CD4-positive, alpha-beta T cell treated with Interleukin-1 beta for 1 hour (primary cell): ENCODE measurements at places on chromosomes 3 and 15.

DNA sequence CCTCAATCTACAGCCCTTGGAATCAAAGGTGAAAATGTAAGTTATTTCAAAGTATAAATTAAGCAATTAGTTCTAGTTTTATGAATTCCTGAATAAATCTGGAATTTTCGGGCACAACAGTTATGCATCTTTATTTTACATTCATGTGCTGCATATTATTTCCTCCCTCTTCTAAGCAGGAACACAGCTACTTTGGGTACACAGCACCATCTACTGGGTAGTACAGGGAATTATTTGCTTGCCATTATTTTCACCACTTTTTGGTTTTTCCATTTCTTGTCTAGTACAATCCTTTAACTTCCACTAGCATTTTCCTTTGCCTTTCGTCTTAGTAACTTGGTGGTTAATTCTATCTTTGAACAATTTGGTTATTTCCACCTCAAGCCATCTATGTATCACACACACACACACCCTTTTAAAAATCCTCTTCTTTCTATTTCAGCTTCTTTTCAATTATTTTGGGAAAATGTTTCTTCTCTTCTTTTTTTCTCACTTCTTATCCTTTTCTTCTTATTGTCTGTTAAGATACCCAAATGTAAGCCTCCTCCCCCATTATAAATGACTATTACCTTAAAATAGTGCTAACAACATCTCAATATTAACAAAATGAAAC lies 451.0 kb downstream of the MFSD1 start:
- DNase-seq: no peak

DNA sequence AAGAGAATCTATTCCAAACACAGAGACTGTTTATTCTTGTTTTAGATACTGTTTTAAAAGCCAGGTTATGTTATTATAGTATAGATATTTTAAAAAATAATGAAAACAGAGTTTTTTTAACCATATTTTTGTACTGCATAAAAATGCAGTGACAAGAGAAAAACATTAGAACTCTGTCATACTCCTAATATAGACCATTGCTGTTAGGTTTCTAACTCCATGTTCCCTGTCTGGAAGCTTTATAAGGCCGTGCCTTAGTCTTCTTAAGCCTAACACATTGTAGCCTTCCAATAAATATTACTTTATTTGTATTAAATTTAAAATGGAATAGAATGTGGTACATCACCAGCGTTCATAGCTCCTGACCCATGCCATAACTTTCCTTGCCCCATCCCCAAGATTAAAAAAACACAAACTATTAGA lies 53.2 kb downstream of the MBNL1 start:
- no peak for DNase-seq

GRCh38 chr3:115709931-115710330 lies 86.6 kb downstream of the GAP43 start:
- no peak for DNase-seq

DNA sequence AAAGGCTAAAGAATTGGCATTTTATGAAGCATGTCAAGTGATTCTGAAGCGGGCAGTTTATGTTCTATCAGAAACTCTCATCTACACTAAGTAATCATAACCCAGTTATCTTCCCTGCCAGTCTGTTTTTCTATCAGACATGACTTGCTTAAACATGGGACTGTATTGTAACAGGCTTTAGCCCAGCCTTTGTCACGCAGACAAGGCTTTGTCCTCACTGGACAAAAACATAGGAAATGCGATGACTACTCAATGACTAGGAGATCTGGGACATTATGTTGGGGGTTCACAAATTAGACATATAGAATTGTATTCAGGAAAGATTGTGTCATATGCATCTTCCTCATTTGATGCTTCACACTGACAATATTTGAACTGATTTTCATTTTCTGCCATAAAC lies 115.5 kb downstream of the GADL1 start:
- DNase-seq: no peak

DNA sequence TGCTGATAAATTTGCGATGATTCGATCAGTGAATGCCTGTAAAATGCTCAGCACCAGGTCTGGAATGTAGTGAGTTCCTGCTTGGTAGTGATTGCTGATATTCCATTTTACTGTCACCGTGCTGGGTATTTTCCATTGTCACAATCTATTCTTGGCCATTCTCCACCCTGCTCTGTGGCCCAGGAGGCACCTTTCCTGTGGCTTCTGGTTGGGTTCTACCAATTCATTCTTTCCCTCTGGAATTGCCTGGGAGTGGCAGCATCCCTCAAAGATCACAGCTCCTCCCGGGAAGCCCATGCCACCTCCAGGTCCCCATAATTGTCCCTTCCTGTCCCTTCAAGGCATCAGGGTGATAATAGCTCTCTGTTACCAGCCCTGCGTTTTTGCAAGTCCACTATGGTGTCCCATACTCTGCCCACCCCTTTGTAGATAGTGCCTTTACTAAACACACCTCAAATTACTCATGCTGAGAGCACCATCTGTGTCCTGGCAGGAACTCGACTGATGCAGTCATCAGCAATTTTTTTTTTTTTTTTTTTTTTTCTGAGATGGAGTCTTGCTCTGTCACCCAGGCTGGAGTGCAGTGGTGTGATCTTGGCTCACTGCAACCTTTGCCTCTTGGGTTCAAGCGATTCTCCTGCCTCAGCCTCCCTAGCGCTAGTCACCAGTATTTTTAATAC lies 177.8 kb upstream of the PROK2 start:
- DNase-seq: no peak

- DNase-seq: no peak
Observed at GRCh38 chr15:99707473-99708270, 25.6 kb downstream of the LYSMD4 start.

DNA sequence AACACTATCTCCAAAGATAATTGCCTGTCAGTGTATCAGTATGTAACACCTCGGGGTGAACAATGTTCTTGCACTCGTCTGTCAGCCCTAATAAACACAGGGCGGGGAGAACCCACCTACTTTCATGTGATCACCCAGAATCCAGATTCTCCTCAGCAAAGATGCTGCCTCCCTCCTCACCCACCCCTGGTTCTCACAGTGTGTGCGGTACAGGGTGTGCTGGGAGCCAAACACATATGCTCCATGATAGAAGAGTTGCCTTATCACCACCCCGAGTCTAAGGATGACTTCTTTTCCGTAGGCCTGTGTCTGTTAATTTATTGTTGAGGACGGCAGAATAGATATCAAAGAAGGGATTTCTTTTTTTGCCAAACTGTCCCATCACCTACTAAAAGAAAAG lies 206.1 kb downstream of the TLE3 start:
- DNase-seq: no peak

- no peak for DNase-seq
Observed at GRCh38 chr3:58559586-58559985, 17.6 kb downstream of the FAM107A start.

DNA sequence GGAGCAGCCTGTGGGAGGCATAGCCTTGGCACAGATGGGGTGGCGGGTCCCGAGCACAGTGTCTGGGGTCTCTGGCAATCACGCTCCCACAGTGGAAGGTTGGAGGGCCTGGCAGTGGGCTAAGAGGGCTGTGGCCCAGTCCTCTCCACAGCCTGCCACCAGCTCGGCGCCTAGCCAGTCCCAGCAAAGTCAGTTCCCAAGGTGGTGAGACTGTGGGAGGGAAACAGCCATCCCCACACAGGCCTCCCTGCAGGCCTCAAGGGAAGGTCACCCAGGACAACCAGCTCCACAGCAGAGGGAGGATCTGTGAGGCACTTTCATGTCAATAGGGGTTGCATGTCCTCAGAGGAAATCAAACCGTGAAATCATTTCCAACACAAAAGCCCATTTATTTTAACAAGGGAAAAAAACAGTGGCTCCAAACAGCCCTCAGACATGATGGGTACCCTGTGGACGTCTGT lies 27.6 kb upstream of the LIMD1 start:
- DNase-seq: no peak

DNA sequence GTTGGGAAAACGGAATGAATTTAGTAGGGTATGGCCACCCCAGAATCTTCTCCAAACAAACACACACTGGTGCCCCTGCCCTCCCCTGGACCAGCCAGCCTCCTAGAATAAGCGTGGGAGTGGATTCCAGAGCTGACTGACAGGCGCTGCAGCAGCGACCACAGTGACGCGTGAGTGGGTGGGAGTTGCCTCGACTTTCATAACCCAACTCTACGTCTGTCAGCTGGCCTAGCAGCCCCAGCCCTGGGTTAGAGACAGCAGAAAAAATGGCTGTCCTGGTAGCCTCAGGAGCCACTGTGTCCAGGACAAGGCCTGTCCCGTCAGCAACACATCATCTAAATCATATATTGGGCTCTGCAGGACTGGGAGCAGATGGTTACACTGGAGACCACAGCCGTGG lies 10.0 kb downstream of the PLA2G4B start:
- DNase-seq: no peak

- DNase-seq: no peak
Observed at GRCh38 chr3:126768903-126769302, 64.9 kb downstream of the CHCHD6 start.

- no peak for DNase-seq
Observed at GRCh38 chr15:58019503-58020376, 45.8 kb downstream of the ALDH1A2 start.

GRCh38 chr3:89859757-89860156 lies 752.3 kb downstream of the EPHA3 start:
- DNase-seq: no peak

GRCh38 chr3:72347819-72348319 lies 500.4 kb downstream of the SHQ1 start:
- DNase-seq: peak; percentile 16

- no peak for DNase-seq
Observed at GRCh38 chr3:193746832-193747231, 153.8 kb downstream of the OPA1 start.

DNA sequence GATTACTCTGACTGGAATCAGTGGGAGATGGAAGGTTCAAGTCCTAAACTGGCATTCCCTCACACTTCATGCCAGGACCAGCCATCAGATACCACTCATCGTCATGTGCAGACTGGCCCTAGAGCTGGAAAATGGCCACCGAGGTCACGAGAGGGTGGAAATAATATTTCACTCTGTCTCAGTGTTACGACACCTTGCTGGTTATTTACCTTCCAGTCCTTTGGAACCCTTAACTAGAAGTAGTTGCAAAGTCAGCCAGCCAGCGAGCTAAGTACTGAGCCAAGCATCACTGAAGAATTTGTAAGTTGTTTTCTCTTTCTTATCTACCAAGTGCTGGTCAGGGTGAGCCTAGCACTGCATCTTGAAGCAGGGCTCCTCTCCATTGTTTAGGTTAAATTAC lies 309.9 kb upstream of the RASGRP1 start:
- DNase-seq: no peak

- no peak for DNase-seq
Observed at GRCh38 chr3:45479621-45480035, 91.3 kb downstream of the LARS2 start.

- DNase-seq: no peak
Observed at GRCh38 chr15:80267658-80268057, 15.6 kb upstream of the CTXND1 start.

DNA sequence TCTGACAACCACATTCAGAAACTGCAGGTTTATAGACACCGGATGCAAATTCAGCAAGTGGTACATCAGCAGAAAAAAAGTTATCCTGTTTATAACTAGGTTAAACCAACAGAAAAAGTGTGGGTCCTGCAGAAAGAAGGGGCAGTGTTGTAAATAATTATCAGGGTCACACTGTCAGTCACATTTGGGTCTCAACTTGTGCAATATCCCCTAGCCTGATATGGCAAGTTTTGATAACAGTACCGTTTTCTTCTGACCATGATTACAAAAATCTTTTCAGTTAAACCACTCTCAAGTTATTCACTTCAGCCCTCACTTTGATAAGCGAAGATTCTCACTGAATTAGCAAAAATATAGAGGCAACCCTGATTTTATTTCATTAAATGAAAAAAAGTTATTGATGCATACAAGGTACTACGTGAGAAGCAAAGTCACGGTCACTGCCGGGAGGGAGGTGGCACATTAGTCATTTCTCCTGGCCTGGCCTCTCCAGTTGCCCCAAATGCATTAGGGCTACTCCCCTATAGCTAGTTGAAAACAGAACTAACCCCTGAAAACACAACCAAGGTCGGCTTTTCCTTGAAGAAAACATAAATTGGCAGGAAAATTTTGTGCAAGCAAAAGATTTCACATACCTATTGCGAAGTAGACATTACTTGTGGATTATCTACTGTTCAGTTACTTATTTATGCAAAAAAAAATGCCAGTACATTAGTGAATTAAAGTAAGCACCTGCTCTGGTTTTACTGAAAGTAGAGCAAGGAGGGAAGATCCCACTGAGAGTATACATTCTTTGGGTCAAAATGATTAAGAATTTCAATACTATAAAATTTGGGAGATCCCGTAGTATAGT lies 28.6 kb downstream of the IL5RA start:
- no peak for DNase-seq

DNA sequence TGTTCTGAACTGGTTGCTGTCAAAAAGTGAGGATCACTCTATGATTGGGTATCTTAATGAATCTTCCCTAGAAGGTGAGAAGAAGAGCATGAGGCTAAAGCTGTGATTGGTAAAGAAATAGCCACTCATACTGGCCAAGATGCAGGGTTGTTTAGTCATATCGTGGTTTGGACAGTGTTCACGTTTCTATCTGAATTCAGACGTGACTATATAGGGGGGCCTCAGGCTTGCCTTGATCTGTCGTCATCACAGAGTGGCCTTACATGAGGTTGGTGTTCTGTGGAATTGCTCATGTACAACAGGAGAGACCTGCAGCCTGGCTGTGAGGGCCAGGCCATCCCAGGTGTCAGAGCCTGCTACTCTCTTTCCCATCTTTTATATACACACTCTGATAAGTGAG lies 12.4 kb downstream of the RTP2 start:
- DNase-seq: no peak
